ENCODE measurements at places on chromosomes 4 and X.

- no peak for DNase-seq
These were observed 21.3 kb upstream of the SOX3 start for GRCh38 chrX:140526171-140526570.

GRCh38 chr4:169250796-169251195 is 20.0 kb downstream of the SH3RF1 start:
- no peak for DNase-seq

DNA sequence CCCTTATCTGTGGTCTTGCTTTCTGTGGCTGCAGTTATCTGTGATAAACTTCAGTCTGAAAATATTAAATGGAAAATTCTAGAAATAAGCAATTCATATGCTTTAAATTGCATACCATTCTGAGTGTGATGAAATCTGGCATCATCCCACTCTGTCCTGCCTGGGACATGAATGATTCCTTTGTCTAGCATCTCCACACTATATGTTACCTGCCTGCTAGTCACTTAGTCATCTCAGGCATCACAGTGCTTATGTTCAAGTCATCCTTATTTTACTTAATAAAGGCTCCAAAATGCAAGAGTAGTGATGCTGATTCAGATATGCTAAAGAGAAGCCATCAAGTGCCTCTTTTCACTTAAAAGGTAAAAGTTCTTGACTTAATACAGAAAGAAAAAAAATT is 14.3 kb upstream of the RAB9B start:
- no peak for DNase-seq

GRCh38 chr4:72875138-72875537 is 194.4 kb downstream of the COX18 start:
- DNase-seq, result no peak

DNA sequence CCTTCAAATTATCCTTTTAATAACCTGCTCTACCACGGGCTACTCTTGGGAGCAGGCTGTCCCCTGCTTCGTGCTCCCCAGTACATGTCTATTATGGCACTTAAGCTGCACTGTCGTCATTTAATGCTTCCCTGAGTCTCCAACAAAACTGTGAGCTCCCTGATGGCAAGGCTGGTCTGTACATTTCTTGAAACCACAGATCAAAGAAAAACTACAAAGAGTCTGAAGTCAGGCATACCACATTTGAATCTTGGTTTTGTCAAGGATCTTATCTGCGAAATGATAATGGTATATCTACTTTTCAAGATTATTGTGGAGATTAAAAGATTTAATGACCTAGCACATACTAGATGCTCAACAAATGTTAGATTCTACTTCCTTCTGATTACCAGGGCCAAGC is 45.7 kb downstream of the MAML3 start:
- no peak for DNase-seq

DNA sequence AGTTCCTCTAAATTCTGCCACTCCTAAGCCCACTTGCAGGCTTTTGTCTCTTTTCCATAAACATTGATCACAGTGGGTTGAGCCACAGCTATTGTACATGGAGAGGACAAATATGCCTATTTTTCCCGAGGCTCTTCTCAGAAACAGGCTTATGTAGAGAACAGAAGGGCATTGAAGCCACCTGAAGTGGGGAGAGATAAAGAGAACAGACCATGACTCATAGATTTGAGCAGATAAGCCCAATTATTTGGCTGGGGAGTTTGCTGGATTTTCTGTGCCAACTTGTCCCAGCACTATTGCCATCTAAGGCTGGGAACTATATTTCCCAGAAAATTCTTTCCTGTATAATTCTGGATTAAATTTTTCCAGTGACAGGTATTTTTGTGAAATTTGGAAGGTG is 446.1 kb upstream of the RPS6KA3 start:
- DNase-seq, result no peak

GRCh38 chrX:30665471-30665870 is 12.2 kb downstream of the GK start:
- no peak for DNase-seq
